CD4-positive, alpha-beta T cell treated with Interleukin-4 for 4 hours (primary cell): ENCODE measurements at places on chromosomes 11 and 22.
A peak's percentile ranks its signal among the peaks of the same experiment; 100 is the strongest.

DNA sequence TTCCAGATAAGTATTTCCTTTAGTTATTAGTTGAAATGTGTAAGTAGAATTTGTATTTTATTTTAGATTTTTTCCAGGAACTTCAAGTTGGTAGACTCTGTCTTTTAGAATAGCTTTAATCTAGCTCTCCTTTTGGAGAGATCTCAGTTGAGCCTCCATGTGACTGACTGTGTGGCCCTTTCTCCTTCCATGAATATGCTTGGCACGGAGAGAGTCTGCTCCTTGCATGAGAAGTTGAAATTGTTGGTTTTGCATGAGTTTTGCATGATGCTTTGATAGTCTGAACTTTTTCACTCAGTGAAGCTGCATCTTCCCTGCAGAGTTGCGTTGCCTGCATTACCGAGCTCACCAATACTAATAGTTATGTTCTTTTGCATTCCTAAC is 32.8 kb upstream of the CTTN start:
- no peak for DNase-seq

GRCh38 chr22:25362215-25362882 is 142.9 kb downstream of the CRYBB2 start:
- peak; percentile 53 for DNase-seq

DNA sequence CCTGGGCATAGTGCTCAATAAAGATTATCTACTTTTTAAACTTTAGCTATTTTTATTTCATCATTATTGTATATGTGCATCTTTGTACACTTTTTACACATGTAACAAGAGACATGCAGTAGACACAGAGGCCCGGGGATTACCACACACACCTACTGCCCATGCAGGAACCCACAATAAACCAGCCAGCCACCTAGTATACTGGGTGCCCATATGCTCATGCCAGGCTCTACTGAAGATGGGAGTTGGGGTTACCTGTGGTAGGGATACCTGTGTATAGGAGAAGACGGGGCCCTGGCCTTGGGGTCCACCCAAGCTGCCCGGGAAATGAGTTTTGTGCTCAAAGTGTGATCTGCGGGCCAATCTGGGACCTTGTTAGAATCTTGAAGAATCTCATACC is 31.2 kb upstream of the P2RY2 start:
- no peak for DNase-seq

DNA sequence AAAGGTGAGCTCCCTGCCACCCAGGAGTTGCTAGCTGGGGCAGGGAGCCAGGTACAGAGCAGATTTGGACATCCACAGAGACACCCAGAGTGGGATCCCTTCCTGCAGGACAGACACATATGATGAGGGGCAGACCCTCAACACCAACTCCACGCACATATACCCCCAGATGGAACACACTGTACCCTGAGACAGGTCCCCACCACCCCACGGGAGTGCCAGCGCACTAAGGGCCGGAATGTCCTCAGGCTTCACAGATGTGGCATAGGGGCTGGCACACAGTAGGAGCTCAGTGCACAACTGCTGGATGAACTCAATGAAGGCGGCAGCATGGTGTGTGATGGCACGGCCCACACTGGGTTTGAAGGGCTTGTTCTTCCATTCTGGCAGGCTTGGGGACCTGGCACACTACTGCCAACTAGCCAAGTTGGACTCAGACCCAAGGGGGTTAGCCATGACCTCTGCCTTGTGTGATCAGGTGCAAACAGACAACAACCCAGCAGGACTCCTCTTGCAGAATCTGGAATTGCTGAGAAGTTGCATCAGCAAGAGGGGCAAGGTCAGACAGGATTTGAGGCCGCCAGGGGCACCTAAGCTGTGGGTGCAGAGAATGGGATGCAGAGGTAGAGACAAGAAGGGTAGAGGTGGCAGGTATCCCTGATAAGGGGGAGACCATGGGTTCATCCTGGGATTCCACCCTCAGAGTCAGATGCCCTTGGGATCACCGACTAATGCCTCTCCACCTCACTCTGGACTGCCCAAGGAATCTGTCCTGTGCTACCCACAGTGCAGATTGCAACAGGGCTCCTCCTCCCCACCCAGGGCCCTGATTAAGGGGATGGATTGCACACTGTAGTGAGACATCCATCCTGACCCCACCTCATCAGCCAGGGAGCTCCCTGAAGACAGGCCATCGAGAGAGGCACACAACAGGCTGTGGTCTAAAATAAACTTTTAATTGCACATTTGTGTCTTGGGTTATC is 2.4 kb downstream of the C22orf15 start:
- no peak for DNase-seq

DNA sequence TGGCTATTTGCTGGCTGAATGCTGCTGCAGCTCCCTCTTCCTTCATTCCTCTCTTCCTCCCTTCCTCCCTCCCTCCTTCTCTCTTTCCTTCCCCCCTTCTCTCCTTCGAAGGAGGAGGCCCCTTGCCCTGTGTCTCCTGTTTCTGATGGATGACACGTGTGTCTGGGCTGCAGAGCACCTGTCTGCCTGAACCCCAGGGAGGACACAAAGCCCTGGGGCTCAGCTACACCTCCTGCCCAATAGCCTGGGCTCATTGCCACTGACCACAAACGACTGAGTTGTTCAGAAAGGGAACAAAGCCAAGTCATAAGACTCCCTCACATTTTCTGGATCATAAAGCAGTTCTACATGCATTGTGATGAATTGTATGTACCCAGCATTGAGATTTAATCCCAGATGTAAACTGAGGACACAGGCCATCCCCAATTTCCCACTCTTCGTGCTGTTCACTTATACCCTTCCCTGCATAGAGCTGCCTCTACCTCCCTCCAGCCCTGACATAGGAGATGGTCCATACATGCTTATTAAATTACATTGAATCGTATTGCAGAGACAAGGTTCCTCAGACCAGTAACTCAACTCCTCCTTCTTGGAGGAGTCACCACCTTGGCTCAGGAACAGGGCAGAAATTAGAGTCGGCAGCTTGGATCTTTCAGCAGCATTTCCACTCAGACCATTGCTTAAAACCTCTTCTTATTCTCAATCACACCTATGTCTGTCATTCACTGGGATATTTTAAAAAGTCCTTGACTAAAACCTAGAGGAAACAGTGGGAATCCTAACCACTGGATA is 1.2 kb downstream of the CSRP3 start:
- DNase-seq = no peak

DNA sequence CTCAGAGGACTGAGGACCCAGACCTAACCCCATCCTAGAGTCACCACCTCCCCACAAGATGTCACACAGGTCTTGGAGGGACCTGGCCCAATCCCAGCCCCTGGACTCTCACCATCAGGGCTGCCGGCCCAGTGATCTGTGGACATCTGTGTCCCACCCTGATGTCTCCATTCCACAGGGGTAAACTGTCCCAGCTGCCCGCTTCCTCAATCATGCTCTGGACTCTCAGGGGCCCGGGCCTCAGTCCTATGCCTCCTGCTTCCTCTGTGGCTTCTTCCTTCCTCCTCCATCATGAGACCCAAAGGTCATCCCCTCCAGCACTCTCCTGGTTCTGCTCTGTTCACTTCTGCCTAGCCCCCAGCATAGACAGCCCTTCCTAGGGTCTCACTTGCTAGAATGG is 32.2 kb downstream of the ARAP1 start:
- DNase-seq = no peak

DNA sequence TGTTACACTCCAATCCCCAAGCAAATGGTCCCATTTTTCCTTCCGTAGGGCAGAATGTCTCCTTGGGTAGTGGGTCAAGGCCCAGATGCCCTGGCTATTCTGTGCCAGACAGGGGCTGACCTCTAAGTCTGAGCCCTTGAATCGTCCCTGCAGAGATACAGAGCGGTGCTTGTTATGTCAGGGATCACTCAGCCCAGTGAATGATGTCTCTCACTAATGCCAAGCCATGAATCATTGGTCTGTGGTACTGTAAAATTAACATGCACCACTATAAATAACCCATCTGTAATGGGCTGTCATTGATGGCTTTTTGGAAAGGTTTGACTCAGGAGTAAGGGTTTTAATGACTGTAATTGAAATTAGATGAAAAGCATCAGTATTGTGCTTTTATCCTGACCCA is 35.3 kb upstream of the KIRREL3 start:
- no peak for DNase-seq

DNA sequence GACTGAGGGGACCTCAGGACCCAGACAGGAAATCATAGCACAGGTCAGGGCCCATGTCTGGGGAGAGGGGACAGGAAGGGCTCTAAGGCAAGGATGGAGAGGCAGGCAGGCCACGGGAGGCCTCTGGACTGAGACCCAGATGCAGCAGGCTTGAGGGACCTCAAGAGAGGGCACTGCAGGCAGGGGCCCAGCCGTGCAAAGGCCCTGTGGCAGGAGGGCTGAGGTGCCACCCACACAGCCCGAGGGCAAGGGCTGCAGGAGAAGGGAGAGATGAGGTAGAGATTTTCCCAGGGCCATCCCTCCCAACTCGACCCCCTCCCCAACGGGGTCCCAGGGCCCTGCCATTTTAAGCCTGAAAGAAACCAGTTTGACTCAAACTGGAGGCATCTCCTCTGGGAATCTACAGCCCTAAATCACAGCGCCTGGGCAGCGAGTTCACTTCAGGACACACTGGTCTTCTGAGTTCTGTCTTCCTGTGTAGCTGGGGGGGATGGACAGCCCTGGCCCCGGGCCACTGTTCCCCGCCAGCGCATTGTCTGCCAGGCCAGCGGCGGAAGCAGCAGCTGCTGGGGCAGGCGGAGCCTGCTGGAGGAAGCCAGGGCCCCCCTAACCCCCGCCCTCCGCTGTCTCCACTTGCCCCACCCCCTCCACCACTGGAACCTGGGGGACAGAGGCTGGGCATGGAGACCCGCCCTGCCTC is 20.3 kb upstream of the WNT7B start:
- DNase-seq = no peak

DNA sequence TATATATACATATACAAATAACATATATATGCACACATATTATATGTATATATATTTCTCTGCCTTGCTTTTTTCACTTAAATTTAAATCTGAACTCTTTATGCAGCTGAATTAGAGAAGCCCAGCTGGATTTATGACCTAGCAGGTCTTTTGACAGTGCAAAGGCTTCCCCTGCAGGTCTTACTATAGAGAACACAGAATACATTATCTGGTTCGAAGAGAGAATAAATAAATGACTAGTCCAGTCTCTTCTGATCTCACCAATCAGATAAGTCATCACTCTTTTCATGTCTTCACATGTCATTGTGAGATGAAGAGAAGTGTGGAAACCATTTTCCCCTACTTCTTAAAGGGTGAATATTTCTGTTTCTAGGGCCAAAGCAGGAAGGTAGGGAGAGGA is 58.2 kb downstream of the OR10A6 start:
- no peak for DNase-seq

- no peak for DNase-seq
Observed at GRCh38 chr22:36287881-36288515, 35.1 kb downstream of the APOL1 start.

- DNase-seq = no peak
Observed at GRCh38 chr22:38097557-38098409, 12.7 kb downstream of the BAIAP2L2 start.

GRCh38 chr11:59705294-59705693 is 8.4 kb downstream of the OR10V1 start:
- DNase-seq = no peak

GRCh38 chr22:30828187-30829155 is 133.8 kb downstream of the OSBP2 start:
- no peak for DNase-seq

GRCh38 chr11:65435981-65436411 is 13.4 kb downstream of the NEAT1 start:
- DNase-seq = no peak

DNA sequence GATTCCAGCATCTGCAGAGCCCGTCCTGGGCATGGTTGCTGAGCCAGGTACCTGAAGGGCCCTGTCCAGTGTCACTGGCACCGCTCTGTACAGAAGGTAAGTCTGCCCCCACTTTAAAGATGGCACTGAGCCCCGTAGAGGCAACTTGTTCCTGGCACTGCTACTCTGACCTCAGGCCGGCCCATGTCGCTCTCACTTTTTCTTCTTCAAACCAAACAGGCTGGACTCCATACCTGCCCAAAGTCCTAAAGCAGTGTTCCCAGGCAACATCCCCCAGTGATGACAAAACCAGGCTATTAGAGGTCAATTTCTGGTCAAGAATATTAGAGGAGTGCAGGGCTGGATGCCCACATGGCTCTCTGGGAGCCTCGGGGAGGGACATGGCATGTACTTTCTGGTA is 46.6 kb upstream of the TTLL12 start:
- DNase-seq = no peak
